ENCODE measurements at places on chromosomes 7 and 10.

DNA sequence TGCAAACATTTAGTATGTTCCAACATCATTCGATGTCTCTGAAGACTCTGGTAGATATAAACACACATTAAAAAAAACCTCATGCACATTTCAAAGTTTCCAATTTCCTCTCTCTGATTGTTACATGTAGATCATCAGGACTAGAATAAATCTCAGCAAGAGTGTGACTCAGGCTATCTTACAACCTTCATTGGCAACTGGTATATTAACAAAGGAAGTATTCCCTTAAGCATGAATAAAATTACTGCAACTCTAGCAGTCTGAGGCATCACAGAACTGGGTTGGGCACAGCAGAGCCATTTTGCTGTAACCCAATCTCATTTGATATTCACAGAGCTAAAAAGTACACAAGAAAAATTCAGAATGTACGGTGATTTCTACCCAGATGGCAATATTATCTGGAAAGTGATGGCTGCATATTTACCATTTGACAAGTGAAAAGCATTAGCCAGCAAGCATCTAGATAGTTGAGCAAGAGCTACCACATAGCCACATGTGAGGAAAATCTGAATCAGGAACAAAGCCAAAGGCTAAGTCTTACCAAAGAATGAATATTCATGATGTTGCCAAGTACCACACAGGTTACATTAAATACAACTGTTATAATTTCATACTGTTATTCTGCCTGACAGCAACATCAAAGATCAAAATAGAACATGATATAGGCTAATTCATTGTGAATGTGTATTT is 232.2 kb downstream of the CRPPA start:
- no peak for DNase-seq

GRCh38 chr10:78768876-78769275 is 299.9 kb upstream of the ZMIZ1 start:
- DNase-seq, result peak; percentile 51

DNA sequence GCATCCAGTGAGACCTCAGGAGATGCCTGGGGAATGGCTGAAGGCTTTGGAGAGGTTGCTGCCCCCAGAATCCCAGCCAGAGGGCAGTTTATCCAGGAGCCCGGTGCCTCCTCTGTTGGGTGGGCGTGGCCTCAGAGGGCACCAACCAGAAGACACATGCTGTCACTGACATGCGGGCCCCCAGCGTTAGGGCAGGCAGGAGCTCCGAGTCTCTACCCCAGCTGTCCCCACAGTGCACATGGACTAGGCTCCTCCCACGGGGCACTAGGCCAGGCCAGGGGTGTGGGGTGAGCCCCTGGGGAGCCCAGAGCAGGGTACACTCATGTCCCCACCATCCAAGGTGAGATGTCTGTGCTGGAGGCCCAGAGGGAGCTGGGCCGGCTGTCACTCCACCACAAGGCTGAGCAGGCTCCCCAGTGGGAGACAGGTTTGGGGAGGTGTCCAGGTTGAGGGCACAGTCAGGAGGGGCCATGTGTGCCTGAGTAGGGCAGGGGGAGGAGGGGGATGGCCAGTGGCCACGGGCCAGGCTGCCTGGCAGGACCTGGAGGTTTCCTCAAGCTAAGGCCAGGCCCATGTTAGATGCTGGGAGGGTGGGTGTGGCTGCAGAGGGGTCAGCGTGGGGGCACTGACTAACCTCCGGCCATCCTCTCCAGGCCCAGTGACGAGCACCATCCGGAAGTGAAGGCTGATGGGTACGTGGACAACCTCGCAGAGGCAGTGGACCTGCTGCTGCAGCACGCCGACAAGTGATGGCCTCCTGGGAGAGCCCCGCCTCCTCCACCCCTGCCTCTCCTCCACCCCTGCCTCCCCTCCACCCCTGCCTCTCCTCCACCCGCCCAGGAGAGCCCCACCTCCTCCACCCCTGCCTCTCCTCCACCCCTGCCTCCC is 131.3 kb downstream of the FAM53B start:
- DNase-seq, result peak; percentile 84

GRCh38 chr7:50331564-50332208 is 27.2 kb downstream of the IKZF1 start:
- DNase-seq, result no peak

DNA sequence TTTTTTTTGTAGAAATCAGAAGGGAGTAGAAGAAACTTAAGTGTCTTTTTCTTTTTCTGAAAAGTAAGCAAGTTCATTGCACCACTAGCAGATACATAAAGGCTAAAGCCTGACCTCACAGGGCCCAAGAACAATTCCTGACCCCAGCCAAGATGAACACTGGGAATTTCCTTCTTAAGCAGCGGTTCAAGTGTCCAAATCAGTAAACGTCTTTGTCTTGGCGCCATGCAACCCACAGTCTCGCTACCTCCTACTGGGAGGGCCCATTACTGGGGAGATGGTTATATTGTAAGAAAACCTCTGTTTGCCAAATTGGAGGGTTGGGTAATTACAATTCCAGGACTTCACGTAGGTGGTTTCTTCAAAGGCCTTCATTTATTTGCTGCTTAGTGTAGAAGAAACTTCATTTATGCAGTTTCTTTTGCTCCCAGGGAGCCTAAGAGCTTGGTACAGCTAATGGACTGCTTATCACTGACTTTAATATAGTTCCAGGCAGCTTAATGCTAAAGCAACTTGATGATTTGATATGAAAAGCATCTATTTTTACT is 58.3 kb upstream of the ADRB1 start:
- DNase-seq, result no peak

GRCh38 chr7:44122529-44122928 is 819 bp downstream of the POLD2 start:
- no peak for DNase-seq

GRCh38 chr7:33744293-33745075 is 160.9 kb upstream of the BMPER start:
- DNase-seq, result peak; percentile 55

DNA sequence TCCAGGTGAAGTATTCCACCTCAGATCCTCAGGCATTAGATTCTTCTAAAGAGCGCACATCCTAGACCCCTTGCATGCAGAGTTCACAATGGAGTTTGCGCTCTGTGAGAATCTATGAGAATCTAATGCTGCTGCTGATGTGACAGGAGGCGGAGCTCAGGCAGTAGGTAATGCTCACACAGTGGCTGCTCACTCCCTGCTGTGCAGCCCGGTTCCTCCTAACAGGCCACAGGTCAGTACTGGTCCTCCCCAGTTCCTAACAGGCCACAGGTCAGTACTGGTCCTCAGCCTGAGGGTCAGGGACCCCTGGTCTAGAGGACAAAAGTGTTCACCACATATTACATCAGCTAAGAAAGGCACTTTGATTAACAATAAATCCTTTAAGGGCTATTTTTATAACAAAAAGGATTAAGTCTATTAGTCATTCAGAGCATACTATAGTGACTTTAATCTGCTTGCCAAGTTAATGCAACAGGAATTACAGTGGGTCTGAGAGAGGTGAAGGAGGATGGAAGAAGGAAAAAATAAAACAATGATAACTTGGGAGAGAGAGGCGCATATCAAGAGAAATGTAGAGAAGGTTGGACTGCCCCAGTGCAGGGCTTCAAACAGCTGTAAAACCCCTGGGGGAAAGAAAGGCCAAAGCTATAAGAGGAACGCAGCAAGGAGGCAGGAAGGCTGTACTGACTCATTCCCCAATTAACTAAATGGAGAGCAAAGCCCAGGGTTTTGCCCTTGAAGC is 49.2 kb downstream of the CUL2 start:
- no peak for DNase-seq

DNA sequence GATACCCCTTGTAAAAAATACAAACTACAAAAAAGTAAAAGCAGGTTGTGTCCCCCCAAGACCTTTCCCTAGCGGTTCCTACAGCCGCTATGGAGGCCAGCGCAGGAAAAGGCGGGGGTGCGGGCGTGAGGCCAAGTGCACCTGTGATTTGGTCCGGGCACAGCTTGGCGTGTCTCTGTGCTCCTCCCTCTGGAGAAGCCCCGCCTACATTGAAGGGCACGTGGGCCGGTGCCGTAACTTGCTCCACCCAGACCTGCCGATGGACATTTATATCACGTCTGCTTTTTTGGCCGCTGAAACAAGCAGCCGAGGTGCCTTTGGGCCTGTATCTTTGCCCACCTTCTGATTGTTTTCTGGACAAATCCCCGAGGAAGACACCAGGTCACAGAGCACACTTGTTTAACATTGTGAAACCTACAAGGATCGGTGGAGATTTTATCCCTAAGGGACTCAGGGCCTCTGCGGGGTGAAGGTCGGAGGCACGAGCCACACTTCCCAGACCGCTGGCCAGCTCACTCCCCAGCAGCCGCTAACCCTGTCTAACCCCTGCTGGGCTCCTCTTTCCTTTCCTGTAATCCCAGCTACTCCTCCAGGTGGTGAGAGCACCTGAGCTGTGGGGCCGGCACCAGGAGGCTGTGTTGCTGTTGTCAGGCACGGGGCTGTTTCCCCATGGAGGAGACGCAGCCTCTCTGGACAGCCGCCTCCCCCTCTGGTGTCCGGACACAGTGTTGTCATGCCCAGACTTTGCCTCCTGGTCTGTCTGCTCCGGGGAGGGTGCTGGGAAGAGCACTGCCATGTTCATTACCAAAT is 18.8 kb upstream of the INPP5A start:
- no peak for DNase-seq

DNA sequence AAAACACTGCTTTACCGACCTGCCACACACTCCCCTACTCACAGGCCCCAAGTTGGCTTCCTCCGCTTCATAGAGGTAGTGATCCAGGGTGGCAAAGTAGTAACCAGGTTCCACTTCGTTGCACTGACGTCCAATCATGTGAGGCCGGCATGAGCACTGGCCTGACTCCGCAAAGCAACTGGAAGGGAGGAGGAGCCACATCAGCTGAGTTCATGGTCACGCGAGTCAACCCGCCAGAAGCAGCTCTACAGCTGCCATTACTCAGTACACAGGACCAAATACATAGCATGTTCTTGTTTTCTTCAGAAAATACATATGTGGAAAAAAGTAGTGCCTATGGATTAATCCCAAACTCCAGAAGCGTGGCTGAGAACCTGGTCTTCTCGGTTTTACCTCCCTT is 38.5 kb downstream of the LAMB1 start:
- DNase-seq, result no peak

- no peak for DNase-seq
These were observed 37.0 kb upstream of the TMEM72 start for GRCh38 chr10:44874166-44874565.

DNA sequence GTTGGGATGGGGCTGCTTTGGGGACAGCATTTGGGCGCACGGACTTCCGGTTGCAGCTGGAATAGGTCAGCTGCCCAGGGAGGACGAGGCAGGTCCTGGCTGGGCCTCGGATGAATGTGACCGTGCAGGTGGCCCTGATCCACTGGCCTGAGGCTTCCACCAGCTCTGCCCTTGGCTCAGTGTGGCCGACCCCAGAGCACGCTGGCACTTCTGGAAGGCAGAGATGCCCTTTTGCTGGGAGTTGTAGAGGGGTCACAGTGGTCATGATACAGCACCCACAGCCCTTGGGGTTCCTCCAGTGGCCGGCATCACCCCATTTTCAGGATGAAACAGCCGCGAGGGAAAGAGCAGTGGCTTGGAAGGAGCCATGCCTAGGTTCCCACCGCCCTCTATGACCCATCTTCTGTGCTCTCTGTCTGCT is 19.0 kb downstream of the ADCY1 start:
- no peak for DNase-seq

GRCh38 chr7:81074406-81074805 is 155.6 kb upstream of the SEMA3C start:
- DNase-seq, result no peak

DNA sequence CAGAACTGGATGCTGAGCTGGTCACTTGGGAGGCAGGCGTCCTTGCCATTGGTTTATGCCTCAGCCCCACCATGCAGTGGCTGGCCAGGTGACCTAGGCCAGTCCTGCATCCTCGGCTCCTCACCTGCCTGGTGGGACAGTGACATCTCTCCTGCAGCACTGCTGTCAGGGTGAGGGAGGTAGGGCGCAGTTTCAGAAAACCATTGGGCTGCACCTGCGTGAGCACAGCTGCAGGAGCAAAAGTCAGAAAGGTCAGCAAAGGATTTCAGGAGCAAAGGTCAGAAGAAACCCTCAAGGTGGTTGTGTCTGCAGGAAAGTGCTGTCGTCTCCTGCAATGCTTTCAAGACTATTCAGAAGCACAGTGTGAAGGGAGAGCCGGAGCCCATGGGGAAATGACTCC is 48.1 kb downstream of the EGFR start:
- DNase-seq, result no peak

DNA sequence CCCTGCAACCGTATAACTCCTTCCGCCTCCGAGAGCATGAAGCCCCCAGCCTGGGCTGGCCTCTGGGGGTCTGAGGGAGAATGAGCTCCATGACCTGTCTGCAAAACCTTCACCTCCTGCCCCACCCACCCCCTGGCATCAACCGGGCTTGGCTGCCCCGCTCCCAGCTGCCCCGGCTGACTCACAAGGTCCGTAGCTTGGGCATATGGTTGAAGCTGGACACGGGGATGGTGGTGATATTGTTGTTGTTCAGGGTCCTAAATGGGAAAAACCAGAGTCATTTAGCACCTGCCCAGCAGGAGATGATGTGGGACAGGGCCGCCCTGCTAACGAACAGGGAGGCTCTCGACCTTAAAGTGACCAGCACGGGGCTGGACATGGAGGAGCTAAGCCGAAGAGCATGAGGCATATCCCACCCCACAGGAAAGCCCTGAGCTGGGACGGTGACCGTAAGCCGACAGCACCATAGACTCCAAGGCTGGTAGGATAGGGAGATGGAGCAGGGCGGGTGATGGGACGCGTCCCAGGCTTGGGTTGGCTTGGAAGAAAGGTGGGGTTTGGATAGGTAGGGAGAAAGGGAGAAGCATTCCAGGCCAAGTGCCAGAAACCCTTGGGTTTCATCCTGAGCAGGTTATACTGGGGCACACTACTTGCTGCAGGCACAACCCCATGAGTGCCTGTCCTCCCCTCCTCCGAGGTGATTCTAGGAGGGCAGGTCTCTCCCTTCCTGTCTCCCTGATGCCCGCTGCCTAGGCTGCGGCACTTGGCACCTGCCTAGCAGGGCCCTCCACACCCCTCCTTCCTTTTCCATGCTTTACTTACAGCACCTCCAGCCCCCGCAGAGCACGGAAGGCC is 121.5 kb downstream of the SLIT1 start:
- no peak for DNase-seq

DNA sequence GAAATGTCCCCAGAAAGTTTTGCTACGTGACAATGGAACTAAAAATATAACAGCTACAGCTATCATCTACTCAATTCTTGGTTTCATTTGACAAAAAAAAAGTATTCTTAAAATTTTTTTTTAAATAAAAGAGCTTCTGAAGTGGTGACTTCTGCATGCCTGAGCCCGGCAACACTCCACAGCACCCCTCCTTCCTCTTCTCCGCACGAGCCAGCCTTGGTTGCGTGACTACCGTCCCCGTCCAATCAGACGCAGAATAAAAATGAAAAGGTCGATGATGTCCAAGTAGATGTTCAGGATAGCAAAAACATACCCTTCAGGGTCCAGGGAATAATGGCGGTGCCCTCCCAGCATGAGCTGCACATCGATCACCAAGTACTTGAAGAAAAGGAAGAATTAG is 34.5 kb upstream of the GATAD1 start:
- DNase-seq, result no peak

- DNase-seq, result no peak
These were observed 97.9 kb downstream of the ANKIB1 start for GRCh38 chr7:92343714-92344113.
